ENCODE measurements at places on chromosomes 3 and 15. TPM values are rescaled to one million over a fixed set of nuclear protein-coding genes. Genes with fewer than 3 reads are reported as not detected.

DNA sequence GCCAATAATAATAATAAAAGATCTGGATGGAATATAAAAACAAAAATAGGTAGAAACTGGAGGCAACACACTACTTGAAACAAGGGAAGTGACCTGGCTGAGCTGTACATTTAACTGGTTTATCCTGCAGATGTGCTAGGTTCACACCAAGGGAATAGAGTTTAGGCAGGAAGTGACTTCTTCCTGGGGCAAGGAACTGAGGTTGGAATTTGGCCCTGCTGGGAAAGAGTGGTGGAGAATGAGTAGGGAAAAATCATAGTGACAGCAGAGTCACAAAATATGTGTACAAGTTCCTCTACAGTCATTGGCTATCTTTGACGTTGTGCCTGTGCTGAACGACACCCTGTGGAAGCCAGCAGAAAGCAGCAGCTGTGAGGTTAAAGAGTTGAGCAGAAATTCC is 44.1 kb downstream of the ARHGAP11B start:
- H3K4me1 ChIP-seq = no peaks in the 10 kb centered on the region
- no peak overlapping the region for H3K27ac ChIP-seq
- no peaks in the 10 kb centered on the region for H3K27me3 ChIP-seq
- no peak for DNase-seq
- peaks cover 85% of the 10 kb centered on the region for H3K36me3 ChIP-seq

DNA sequence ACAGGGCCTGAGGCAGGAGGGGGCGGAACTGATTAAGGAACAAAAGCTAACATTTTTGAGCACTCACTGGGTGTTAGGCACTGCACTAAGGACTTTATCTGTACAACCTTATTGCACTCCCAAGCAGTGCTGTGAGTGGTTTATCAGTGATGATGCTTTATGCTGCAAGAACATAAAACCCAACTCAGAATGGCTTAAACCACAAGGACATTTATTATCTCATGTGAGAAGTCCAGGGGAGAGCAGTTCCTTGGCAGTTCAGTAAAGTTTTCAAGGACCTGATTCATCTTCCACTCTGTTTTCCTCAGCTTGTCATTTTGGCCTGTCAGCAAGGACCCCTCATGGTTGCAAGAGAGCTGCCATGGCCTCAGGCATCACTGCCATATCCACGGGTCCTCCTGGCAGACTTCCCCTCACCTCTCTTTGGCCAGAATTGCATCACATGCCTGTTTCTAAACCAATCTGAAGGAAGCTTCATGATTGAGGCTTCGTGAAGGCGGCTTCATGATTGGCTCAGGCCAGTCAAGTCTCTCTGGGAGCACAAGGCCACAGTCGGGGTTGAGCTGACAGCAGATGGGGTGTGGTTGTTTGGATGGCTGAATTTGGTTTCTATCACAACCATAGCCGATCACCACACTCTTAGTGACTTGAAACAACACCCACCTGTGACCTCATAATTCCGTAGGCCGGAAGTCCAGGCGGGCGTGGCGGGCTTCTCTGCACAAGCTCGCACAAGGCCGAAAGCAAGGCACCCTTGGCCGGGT is 15.8 kb downstream of the EFCC1 start:
- H3K27me3 ChIP-seq = no peaks in the 10 kb centered on the region
- no peak overlapping the region for H3K4me3 ChIP-seq
- H3K4me1 ChIP-seq = peaks cover 37% of the 10 kb centered on the region

DNA sequence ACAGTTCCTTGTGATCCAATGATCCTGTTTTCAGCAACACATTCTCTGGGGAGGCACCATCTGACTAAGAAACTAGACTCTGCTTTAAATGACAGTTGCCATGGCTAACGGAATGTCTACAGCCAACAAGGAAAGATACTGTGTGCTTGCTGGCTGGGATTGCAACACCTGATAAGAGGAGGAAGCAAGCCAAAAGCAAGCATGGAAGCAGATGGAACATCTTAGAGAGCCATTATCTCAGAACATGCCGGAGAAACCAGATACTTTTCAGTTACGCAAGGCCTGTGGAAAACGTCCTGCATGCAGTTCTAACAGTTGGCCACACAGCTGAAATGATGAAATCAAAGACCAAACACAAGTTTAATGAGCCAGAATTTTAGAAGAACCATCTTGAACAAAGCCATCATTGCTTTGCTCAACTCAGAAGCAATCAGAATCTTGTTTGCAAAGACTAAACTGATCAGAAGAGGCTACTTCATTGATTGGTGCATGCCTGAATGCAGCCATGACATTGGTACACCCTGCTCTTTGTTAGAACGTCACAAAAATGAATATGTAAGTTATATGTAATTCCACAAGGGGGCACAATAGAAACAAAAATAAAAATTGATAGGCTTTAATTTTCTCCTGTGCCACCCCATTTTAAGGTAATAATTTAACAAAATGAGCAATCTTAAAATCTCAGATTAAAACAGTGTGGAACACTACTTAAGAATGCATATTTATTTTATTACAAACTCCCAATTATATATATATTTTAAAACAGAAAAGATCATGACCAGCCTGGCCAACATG is 50.8 kb downstream of the GXYLT2 start:
- no peak overlapping the region for H3K4me3 ChIP-seq
- peak; percentile 69 for DNase-seq
- no peaks in the 10 kb centered on the region for H3K27me3 ChIP-seq
- peaks cover 4% of the 10 kb centered on the region for H3K4me1 ChIP-seq

DNA sequence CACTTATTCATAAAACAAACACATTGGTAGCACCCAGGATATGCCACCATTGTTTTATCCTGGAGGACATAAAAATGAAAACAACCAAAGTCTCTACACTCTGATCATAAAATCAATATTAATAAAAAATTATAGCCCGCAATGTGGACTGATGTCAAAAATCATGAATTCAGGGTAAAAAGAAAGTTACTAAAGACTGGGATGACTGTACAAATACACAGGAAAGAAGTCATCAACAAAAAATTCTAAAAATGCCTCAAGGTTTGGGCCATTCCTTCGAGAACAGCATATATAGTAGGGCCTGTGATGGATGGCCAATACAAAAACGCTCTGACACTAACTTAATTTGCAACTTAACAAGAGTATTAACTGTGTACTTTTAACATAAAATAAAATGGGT is 76.8 kb downstream of the THBS1 start:
- no peak for DNase-seq
- H3K4me3 ChIP-seq = no peak overlapping the region
- no peaks in the 10 kb centered on the region for H3K4me1 ChIP-seq
- H3K27me3 ChIP-seq = peaks cover 3% of the 10 kb centered on the region
- H3K36me3 ChIP-seq = no peaks in the 10 kb centered on the region

The SPSB4 gene
- total RNA-seq = not detected

The MGA gene
- total RNA-seq = 43.3 TPM

The MAGEL2 gene
- not detected for total RNA-seq

The B3GNT5 gene
- 23.8 TPM for total RNA-seq

The IL17RB gene
- total RNA-seq = 1.2 TPM

Measured in K562 (cell line).